Type B pancreatic cell (in vitro differentiated cells): ENCODE measurements at places on chromosomes 7 and 10.

GRCh38 chr7:121202834-121203233 is 126.0 kb upstream of the WNT16 start:
- DNase-seq = no peak

DNA sequence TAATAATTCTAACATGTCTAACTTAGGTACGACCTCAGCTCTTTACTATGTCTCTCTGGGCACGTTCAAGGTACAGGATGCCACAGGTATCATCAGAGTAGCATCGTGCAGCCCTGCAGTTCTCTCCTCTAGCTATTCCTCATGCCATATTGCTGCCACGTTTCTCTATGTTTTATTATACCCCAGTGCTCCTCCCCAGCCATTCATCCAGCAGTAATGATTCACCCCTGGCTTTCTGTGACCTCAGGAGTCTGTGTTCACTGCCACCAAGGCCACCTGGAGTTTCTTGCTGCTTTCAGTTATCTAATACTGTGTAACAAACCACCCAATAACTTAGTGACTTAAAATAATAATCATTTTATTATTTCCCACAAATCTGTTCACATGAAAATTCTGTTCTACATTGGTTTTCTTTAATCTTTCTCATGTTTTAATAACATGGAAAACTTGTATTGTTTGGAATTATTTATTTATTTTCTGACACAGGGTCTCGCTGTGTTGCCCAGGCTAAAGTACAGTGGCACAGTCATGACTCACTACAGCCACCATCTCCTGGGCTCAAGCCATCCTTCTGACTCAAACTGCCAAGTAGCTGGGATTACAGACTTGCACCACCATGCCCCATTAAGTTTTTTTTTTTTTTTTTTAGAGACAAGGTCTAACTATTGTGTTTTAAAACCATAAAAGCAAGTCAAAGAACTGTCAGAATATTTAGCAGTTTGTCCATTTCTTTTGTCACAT is 21.8 kb downstream of the REEP3 start:
- no peak for DNase-seq

DNA sequence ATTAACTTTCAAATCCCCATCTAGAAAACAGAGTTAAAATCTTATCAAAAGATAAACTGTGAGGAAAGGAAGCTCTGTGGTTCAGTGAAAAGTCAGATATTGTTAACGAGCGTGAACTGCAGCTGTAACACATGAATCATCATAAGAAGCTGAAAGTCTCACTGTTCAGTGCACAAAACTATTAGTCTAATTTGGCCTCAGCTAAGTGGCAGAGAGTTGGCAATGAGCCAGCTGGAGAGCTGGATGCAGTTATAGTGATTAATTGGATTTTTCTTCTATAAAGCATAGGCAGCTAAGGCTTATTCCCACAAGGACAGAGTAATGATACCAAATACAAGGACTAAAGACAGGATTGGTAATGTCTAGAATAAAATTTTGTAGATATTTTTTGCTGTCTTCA is 101.1 kb upstream of the ABCB5 start:
- DNase-seq = no peak

GRCh38 chr7:4815609-4816418 is 40.4 kb downstream of the AP5Z1 start:
- DNase-seq = no peak

- no peak for DNase-seq
Measured at GRCh38 chr10:132410779-132411532, 14.0 kb downstream of the PWWP2B start.

DNA sequence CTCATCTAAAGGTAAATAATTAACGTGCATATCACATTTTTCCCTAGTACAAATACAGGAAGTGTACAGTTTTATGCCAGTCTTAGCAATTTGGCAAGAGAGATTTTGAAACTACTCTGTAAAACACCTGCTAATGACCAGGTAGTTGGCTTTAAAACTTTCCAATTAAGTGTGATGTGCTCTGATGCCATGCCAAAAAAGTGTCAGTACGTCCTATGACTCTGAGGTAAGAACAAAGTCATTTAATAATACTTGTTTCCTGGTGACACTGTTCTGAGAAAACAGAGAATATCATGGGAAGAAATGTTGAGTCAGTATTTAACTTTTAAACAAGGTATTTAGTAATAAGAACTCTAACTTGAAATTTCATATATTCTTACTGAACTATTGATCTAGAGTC is 9.6 kb downstream of the PDZD8 start:
- DNase-seq = no peak

DNA sequence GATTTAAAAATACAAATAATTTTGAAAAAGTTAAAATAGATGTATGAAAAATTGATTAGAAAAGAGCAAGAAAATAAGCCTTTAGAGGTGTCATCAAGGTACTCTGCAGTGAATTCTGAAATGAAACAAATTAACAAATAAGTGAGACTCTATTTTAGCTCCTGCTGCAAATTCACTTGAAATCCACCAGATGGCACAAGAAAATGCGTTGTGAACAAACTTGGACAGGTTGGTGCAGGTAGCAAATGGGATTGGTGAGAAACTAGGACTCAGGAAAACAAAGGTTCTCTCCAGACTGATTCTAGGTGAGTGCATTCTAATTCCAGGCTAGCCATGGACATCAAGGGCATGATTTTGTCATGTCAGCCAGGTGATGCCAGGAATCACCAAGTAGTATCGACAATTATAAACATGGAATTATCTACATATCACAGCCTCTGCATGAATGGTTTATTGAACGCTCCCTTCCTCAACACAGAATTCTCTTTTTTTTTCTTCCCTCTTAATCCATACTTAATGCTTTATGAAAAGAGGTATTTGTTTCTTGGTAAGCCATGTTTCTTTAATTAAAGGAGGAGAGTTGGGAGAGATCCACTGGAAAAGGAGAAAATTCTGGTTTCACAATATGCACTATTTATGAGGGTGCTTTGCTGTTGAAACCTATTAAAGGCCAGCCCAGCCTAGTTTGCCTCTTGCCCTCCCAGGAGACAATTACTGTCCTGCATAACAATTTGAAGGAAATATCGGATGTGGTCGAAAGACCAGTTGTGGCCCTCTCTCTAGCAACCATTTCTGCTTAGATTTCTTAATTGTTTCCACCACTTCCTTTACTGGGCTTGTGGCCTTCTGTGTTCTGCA is 118.1 kb downstream of the ZNF365 start:
- DNase-seq = no peak

DNA sequence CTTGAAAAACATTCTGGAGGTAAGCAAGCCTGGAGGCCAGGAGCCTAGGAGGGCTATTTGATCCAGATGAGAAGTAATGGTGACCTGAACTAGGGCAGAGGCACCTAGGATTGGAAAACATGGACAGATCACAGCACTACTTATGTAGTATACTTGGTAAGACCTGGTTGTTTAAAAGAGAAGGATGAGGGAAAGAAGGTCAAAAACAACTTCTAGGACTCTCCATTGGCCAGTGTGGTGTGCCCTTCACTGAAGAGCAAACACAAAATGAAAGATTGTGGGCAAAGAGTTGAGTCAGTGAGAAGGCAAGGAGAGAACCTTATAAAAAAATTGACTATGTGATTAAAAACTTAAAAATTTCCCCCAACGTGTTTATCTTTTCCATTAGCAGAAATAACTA is 14.3 kb downstream of the ANKRD1 start:
- DNase-seq = no peak

- DNase-seq = no peak
Measured at GRCh38 chr10:31912898-31913850, 15.5 kb downstream of the ARHGAP12 start.

DNA sequence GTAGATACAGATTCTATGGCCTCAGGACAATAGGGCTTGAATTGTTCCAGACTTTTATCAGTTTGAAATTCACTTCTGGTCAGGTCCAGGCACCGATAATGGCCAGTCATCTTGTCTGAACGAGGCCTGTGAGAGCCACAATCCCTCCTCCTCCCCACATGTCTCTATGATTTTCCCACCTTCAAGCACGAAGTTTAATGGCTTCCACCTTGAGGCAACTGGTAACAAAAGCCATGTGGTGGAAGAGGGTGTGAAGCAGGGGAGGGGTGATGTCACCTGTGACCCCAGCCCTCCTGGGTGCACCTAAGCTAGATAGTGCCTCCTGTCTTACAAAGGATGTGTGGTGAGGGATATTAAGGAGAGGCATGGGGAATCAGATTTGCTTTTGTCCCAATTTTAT is 89.2 kb downstream of the PCGF5 start:
- DNase-seq = no peak

DNA sequence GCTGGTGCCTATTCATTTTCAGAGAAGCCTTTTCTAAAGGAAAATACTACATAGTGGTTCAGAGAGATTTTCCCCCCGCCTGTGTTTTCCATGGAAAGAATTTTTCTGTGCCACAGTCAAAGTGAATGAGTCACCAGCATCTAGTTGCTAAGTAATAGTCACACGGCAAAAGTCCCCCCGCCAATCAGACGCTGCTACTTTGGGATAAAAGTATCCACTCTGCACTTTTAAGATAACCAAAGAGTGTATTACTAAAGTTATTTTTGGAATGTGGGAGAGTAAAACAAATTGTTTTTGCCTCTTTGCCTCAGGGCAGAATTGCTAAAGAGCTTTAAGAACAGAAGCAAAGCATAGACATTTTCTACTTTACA is 23.5 kb downstream of the ABLIM1 start:
- no peak for DNase-seq

DNA sequence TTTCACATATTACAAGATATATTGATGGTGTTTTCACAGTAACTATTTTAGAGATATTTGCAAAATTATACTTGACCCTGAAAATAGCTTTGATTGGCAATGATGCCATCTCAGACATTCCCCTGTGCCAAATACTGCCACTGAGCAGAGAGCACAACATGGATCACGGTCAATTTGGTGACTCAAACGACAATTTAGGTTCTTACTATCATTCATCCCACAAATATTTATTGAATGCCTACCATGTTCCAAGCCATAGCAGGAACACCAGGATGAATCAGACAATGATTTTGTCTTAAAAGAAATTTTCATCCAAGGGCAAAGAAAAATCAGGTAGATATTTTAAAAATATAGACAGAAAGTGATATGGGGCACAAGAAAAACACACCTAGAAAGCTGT is 153.2 kb upstream of the ADO start:
- no peak for DNase-seq

DNA sequence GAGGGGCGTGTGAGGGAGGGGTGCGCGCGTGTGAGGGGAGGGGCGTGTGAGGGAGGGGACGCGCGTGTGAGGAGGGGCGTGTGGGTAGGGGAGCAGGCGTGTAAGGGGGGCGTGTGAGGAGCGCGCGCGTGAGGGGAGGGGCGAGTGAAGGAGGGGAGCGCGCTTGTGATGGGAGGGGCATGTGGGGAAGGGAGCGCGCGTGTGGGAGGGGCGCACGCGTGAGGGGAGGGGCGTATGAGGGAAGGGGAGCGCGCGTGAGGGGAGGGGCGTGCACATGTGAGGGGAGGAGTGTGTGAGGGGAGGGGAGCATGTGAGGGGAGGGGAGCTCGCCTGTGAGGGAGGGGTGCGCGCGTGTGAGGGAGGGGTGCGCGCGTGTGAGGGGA is 19.1 kb downstream of the MXI1 start:
- DNase-seq = peak; percentile 87

GRCh38 chr7:100413346-100413745 is 15.2 kb downstream of the ZCWPW1 start:
- DNase-seq = no peak

DNA sequence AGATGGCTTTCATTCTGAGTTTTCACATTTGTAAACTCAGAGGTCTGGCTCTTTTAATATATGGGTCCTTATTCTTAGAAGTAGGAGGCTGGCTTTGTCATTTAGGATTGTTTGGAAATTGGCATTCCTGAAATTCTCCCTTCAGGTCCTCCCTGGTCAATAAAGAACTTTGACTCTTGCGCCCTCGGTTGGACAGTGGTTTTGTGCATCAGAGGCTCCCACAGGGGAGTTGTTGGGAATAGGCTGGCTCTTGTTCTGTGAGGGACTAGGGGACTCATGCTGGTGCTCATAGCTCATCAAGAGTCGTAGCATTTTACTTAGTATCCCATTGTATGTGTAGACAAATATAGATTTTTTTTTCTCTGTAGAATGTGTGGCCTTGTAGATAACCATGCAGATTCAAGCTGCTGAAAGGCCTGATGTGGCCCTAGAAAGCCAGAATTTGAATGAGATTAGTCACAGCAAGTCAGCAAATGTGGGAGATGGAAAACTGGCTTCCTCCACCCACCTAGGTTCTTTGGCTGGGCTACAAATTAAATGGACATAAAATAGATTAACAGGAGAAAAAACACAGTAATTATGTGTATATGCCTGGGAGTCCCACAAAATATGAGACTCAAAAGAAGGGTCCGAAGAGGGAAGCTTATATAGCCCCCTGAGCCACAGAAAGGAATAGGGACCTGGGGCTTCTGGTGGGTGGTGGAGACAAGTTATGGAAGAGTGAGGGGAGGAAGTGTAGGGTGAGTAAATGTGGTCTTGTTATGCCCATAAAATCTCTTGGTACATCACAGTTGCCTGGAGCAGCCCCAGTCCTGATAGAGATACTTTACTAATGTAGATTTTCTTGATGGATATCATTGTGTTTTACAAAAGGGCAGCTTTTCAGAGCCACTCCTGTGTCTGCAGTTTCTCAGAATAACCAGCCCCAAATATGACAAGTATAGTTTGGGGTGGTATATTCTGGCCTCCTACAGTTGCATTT is 94.6 kb upstream of the BTBD16 start:
- no peak for DNase-seq

DNA sequence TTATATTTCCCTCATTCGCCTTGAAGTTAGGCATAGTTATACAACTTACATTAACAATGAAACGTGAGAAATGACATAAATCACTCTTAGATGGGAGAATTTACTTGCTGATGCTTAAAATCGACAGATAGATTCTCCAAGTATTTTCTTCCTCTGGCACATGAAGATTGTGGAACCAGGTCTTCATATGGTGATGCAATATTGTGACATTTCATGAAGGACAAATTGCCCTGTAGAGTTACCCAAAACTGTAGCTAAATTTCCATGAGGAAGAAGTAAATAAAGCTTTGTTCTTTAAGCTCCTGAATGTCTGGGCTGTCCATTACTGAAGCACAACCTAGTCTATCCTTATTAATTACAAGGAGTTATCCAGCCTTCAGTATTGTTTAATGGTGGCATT is 353.1 kb downstream of the THSD7A start:
- DNase-seq = no peak

- no peak for DNase-seq
Measured at GRCh38 chr10:1550291-1550595, 187.1 kb downstream of the ADARB2 start.

GRCh38 chr10:7480742-7481367 is 70.0 kb upstream of the SFMBT2 start:
- DNase-seq = no peak

- DNase-seq = no peak
Measured at GRCh38 chr10:132192076-132192975, 5.6 kb downstream of the DPYSL4 start.

GRCh38 chr7:56483861-56484550 is 367.8 kb upstream of the NUPR2 start:
- DNase-seq = no peak

DNA sequence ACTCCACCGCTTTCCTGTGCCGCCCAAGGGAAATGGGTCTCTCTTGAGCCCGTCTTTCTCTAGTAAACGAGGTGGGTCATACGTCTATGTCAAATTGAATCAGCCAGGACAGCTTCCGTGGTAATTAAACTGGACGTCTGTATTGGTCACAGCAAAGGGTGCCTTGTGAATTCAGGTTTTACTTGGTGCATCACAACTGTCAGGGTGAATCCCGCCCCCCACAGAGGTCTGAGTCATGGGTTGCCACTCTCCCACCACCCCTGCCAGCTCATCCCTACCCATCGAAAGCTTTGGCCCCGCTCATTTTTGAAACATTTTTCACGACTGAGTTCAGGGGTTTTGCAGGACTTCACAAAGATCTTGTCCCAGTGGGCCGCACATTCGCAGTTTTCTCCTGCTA is 8.0 kb upstream of the SP8 start:
- no peak for DNase-seq

- DNase-seq = no peak
Measured at GRCh38 chr10:112855134-112855533, 94.9 kb upstream of the TCF7L2 start.
